Foreskin keratinocyte (primary cell): ENCODE measurements at places on chromosomes 7 and 10. TPM values are rescaled to one million over a fixed set of nuclear protein-coding genes. Genes with fewer than 3 reads are reported as not detected.

The AMZ1 gene
- not detected in 2 replicates for total RNA-seq

The INHBA gene
- 67.9 and 117 TPM in 2 replicates for total RNA-seq

The MMP21 gene
- not detected in 2 replicates for total RNA-seq

The PRSS1 gene
- total RNA-seq: not detected in 2 replicates

The INA gene
- 0.85 and 1.5 TPM in 2 replicates for total RNA-seq

The PPP1R9A gene
- total RNA-seq: not detected in 2 replicates

The CCDC3 gene
- total RNA-seq: 0.20 and 0.32 TPM in 2 replicates

The ASB10 gene
- not detected in 2 replicates for total RNA-seq

The POU6F2 gene
- total RNA-seq: not detected in 2 replicates

GRCh38 chr10:68284062-68285001 is 47.5 kb upstream of the HNRNPH3 start:
- DNase-seq: no peak

- no peak for DNase-seq
These were observed 611.3 kb upstream of the GALNT17 start for GRCh38 chr7:70520611-70521010.

GRCh38 chr7:74000489-74001149 is 27.4 kb upstream of the ELN start:
- no peak for DNase-seq

GRCh38 chr7:29102558-29103151 is 43.7 kb downstream of the CPVL start:
- no peak for DNase-seq

DNA sequence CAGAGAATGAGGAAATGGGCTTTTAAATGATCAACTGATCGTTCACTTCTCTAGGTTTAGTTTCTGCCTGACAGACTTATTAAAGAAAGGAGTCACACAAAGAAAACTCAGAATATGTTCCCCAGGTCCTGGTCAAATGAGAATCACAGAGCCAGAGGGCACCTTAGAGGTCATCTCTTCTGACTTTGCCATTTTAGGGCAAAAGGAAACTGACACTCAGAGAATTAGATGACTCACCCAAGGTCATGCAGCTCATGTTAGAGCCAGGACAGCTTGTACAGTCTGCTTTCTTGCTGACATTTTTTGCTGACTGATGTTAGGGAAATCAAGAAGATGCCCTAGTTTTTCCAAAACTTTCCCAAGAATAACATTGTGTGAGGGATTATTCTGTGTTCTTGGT is 312.7 kb upstream of the SP8 start:
- DNase-seq: no peak

DNA sequence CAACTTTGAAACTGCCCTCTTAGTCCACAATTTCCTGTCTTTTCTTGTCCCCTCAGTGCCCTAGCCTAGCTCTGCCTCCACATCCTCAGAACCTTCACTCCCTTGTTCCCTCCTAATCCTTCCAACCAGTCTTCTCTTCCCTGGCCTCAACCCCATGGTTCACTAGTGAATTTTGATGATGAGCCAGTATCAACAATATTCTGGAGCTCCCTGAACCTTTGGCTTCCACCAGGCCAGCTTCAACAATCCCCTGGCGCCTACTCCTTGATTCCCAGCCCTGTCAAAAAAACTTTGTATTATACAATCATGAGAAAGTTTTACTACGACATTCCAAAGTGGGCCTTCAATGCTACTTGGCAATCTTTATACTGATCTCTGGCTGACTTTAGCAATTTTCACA is 116.5 kb downstream of the LMBR1 start:
- DNase-seq: no peak

DNA sequence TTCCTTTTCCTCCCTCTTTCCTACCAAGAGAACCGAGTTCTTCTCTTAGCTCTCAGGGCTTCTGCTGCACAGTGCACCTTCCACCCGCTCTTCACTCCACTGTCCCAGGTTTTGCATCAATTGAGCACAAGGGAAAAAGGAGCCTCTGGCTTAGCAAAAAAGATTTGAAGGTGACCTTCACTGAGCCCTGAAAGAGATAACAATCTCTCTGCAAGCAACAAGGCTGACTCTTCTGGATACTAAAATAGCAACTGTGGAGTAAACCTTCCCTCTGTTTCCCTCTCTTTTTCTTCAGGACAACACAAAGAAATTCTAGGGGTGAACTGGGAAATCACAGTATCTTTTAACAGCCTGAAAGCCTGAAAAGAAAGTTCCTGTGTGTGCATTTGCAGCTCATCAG is 354.7 kb upstream of the PODXL start:
- DNase-seq: no peak

DNA sequence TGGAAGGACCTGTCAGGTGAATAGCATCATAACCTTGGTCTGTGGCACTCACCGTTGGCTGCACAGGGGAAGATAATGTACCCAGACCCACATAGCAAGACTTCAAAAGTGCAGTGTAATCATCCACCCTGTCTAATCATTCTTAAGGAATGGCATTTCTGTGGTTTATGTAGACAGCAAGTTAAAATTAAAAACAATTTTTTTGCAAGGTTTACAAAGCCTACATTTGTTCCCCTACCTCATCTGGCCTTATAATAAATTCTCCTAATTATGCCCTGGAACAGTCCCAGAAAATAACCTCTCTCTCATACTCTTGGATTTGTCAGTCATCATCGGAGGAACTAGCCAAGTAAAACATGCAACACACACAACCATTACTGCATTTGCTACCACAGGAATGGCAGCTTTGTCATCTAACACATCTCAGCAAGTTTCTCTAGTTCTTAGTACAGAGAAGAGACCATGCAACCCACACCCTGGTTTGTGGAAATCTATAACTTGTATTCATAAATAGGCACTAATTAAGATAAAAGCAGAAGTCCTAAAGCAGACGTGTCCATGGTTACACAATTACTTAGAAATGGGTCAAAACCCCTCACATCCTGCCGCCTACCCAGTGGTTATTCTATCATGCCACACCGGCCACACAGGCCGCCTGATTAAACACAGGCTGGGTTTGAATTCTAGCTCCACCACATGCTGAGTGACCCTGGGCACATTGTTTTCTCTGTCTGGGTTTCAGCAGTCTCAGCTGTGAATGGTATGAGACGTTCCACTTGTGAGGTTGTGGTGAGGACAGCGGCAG is 19.1 kb downstream of the ABLIM1 start:
- no peak for DNase-seq

DNA sequence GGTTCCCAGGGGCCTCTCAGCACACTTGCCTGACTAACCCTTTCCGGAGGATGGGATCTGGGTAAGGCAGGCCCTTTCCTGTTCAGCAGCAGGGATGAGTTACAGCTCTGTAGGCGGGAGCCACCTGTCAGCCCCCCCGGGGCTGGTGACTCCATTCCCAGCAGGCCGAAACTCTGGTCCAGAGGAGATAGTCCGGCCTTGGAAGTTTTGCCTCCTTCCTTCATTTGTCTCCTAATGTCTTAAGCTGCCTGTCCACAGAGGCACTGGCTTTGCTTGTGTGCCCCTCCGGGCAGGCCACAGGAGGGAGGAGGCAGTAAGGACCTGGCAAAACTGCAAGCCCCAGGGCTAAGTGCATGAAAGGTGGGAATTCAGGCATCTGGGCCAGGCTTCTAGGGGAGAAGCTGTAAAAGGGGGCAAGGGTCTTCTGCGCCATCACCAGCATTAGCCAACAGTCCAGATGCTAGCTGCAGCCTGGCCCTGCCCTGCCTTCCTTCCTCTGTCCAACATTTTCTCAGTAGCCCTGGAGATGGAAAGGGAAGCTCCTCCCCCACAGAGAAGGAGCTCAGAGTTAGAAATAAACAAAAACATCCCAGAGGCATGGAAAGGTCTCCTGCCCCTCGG is 1.2 kb downstream of the ADIRF start:
- DNase-seq: peak; percentile 87

- DNase-seq: no peak
These were observed 1.4 kb downstream of the PLPP4 start for GRCh38 chr10:120458432-120458831.

DNA sequence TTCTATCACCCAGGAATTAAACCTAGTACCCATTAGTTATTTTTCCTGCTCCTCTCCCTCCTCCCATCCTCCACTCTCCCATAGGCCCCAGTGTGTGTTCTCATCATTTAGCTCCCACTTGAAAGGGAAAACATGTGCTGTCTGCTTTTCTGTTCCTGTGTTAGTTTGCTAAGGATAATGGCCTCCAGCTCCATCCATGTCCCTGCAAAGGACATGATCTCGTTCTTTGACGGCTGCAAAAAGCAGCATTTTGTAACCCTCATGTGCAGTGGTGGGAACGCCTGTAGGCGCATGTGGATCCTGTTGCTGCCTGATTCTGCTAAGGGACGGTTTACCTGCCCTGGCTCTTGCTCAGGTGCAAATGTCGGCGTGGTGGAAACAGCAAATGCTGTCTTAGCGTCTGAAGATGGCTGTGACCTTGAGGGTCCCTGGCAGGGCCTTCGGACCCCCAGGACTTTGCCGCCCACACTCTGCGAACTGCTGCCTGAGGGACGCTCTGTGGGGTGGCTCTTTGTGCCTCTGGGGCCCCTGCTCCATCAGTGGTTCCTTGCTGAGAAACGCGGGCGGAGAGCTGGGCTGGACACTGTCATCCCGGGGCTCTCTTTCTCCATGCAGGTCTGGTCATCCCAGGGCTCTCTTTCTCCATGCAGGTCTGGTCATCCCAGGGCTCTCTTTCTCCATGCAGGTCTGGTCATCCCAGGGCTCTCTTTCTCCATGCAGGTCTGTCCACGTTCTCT is 5.6 kb upstream of the MTG1 start:
- no peak for DNase-seq

DNA sequence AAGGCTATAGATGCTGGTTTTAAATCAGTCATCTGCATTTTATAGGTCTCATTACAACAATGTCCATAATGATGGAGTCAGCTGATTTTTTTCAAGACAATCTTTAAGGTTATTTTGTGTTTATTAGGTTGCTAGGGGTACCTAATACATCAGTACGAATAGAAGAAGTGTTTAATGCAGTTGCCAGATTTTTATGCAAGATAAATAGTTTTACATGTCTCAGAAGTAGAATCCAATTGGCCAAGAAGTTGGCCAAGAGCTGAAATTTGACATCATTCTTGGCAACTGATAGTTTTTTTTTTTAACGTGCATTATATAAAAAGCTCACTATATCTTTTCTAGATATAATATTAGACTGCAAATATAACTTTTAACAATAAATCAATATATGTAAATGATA is 208.5 kb downstream of the TRIL start:
- no peak for DNase-seq

DNA sequence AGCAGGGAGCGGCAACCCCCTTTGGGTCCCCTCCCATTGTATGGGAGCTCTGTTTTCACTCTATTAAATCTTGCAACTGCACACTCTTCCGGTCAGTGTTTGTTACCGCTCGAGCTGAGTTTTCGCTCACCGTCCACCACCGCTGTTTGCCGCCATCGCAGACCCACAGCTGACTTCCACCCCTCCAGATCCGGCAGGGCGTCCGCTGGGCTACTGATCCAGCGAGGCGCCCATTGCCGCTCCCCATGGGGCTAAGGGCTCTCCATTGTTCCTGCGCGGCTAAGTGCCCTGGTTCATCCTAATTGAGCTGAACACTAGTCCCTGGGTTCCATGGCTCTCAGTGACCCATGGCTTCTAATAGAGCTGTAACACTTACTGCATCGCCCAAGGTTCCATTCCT is 115.6 kb upstream of the AUTS2 start:
- no peak for DNase-seq

GRCh38 chr7:99120501-99120900 is 23.4 kb downstream of the SMURF1 start:
- DNase-seq: no peak

DNA sequence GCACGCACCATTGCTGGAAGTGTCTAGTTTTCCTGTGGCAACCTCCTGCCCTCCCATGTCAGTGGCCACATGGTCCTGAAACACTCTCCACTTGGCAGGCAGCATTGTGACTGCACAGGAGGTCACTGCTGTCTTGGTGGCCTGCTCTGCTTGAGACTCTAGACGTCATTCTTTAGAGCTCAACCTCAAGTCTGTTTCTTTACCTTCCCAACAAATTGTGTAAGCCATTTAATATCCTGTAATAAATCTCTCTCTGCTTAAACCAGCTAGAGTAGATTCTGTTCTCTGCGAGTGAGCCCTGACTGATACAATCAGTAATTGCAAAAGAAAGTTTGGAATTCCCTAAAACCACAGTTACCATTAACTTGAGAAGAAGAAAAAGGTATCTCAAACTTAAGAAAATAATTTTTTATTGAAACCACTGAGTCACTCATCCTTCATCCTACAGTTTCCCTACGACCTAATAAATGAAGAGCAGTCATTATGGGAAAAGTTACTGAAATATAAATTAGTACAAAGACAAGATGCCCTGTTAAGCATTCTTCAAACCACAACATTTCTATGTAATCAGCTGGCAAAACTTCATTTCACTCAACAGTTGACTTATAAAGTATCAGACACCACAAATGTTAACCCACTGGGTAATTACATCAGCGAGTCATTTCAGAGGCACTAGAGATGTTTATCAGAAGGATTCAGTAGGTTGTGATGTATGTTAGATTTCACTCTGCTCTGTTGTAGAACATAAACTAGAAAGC is 18.0 kb downstream of the SLC25A13 start:
- peak; percentile 66 for DNase-seq

GRCh38 chr7:79820387-79820786 is 314.2 kb upstream of the GNAI1 start:
- DNase-seq: no peak
